ENCODE measurements at places on chromosomes 1 and 21. TPM values are rescaled to one million over a fixed set of nuclear protein-coding genes. Genes with fewer than 3 reads are reported as not detected.
A peak's percentile ranks its signal among the peaks of the same experiment; 100 is the strongest.

GRCh38 chr1:181064011-181064623 is 24.4 kb upstream of the IER5 start:
- no peak for DNase-seq

DNA sequence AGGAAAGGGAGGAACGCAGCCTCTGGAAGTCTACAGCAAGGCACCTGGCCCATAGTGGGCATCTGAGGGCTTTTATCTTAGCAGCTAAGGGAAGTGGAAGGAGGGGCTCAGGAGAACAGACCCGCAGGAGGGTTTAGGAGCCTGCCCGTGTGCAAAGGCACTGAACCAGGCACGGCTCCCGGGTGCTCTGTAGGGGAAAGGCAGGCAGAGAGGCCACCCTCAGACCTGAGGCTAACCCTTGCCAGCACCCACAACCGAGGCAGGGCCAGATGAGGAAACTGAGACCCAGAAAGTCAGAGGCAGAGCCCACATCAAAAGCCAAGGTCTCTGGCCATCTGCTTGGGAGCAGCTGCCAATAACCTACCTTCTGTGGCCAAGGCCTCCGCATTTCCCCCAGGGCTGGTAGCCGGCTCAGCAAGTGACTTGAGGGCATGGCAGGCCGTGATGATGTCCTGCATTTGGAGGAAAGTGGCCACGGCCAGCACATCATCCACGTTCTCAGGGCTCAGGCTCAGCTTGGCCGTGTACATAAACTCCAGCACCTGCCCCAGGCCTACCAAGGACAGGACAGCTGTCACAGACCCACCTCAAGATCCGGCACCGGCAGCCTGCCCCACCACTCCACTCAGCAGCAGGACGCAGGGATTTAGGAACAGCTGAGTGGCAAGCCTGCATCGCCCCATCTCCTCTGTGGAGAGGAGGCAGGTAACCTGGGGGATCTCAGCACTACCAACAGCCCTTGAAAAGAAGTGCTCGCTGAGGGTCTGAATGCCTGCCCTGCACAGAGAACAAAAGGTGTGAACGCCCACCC is 29.1 kb downstream of the ZBTB17 start:
- DNase-seq, result no peak

Gene GBP2
- 0.11 TPM for total RNA-seq

Gene HES3
- not detected for total RNA-seq

Gene UMODL1
- not detected for total RNA-seq

DNA sequence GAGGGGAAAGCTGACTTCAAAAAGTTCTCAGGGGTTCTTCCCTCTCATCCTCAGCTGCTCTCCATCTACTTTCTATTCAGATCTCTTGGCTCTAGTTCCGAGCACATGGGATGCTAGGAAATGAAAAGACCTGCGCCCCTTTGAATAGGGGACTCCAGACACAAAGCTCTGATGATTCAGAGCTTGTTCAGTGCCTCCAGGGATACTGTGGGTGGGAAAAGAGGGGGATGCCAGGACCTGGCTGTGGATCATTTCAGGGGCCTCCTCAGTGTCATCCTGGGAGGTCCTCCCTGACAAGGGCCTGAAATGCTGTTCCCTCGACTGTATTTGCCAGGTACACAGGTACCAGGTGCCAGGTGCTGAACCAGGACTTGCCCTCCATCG is 943 bp upstream of the KIAA0040 start:
- DNase-seq, result no peak

DNA sequence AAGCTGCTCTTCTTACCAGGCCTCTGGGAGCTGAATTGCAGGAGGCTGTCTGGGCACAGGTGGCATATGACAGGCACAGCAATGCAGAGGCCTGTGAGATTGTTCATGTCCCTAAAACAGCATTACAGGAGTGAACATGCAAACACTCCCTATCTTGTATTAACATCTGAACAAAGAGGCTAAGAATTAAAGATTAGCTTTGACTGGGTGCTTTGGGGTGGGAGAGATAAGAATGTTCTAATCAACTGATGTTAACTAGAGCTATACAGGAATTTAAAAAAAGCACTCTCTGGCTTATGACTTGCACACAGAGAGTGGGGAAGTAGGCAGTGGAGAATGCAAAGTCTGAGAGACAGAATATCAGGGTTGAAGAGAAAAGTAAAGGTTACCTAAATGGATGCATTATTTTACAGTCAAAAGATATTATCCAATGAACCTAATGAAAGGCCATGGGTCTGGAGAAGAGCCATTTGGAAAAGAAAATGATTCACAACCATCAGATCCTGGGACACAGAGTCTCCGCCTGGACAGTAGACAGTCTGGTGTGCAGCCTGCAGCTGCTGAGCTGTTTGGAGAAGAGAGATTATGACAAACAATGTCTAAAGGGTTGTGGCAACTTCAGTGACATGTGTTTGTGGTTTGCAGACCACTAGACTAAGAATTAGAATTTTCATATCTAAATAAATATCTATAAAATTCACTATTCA is 20.2 kb downstream of the DPT start:
- DNase-seq, result no peak

Gene MLLT11
- total RNA-seq, result 5.8 TPM

GRCh38 chr1:150973258-150973835 is 1.3 kb downstream of the CERS2 start:
- DNase-seq, result no peak

DNA sequence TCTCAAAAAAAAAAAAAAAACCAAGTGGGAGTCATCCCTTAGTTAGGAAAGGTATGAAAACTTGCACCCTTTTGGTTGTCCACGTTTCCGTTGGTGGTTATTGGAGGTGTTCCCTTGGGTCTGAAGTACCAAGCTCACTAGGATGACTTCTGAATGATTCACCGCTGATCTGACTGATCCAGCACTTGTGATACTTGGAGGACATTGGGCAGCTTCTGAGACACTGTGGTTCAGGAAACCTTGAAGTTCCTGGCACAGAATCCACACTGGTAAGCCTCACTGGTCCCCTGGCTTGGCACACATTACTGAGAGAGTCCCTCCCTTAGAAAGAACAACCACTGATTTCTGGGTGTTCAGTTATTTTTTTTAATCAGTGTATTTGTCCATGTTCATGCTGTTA is 91.9 kb downstream of the RYR2 start:
- DNase-seq, result no peak

- DNase-seq, result no peak
Observed at GRCh38 chr1:208111646-208112190, 132.5 kb downstream of the PLXNA2 start.

DNA sequence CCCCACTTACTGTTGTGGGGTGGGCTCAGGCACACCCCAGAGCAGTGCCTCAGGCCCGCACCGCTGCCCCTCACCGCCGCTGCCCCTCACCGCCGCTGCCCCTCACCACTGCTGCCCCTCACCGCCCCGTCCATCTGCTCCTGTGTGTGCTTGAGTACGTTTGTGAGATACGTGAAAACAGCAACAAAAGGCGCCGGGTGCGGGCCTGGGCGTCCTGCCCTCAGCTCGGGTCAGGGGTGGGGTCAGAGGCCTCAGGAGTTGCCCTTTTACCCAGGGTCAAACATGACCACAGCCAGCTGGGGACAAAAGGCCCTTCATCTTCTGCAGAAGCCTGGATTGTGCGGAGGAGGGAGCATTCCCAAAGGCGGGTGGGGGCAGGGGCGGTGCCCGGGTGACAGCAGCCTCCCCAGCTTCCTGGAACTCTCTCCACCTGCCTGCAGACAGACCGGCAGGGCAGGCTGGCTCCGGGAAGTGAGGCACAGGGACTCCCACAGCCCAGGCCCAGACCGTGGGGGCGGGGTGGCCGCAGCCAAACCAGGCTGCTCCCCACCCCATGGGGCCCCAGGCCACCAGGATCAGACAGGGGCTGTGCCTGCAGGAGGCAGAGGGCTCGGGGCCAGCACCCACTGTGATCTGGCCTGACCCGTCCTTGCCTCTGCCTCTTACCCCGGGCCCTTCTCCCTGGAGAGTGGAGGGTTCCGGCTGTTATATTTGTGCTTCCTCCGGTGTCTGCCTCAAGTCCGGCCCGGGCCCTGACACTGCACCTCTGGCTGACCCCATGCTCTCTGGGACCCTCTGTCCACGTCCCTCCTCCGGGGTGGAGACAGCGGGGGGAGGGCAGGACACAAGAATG is 2.3 kb upstream of the VWA1 start:
- DNase-seq, result no peak

DNA sequence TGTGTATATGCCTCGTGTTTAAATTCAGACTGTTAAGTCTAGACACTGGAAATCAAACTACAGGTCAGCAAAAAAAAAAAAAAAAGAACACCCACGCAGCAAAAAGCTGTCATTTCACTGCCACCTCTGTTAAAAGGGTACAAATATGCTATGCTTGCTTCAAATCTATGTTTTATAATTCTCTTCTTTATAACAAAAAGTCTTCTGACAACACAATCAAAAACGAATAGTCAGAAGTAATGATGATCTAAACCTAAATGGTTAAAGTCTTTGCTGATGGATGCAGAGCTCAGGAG is 438.9 kb downstream of the SMYD3 start:
- no peak for DNase-seq

Gene TRAF3IP3
- total RNA-seq, result not detected

GRCh38 chr21:33794596-33794995 is 121.0 kb downstream of the ATP5PO start:
- no peak for DNase-seq

- peak; percentile 24 for DNase-seq
Observed at GRCh38 chr1:183896466-183897048, 91.6 kb downstream of the RGL1 start.

Gene TMIGD3
- not detected for total RNA-seq

- DNase-seq, result no peak
Observed at GRCh38 chr1:234777856-234778220, 167.9 kb upstream of the IRF2BP2 start.

GRCh38 chr1:172599912-172600311 is 59.0 kb upstream of the FASLG start:
- DNase-seq, result peak; percentile 42

Gene KCNA2
- not detected for total RNA-seq

GRCh38 chr1:51276286-51276685 is 40.2 kb downstream of the RNF11 start:
- DNase-seq, result no peak

Gene PAPPA2
- 0.21 TPM for total RNA-seq

GRCh38 chr1:235105051-235106043 is 23.3 kb downstream of the TOMM20 start:
- no peak for DNase-seq

Gene DVL1
- 113 TPM for total RNA-seq

GRCh38 chr1:200279810-200280411 is 129.9 kb downstream of the ZNF281 start:
- DNase-seq, result peak; percentile 16

DNA sequence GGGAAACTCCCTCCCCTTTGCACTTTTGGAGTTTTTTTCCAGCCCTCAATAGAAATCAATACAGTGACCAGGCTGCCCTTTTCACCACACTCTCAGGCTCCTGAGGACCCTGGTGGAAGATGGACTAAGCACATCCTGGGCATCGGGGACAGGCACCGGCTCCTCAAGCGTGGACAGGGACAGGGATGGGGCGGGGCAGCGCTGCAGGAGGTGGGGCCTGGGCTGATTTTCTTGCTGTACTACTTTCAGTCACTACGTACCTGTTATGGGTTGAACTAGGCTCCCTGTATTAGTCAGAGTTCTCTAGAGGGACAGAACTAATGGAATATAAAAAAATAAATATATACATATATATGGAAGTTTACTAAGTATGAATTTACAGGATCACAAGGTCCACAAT is 2.5 kb downstream of the MX2 start:
- DNase-seq, result no peak

DNA sequence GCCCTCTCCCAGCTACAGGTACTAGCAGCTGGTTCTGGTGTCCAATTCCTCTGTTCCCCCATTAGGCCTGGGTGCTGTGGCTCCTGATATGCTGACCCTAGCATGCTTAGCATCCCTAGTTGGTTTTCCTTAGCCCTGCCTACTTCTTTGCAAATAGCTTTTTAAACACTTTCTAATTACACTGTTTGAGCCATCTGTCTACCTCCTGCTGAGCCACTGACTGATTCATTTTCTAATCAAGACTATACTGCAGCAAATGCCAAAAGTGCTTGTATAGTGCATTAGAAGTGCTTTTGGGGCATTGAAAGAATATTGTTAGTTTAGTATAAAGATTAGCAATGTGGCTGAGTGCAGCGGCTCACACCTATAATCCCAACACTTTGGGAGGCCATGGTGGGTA is 36.3 kb downstream of the ERICH3 start:
- DNase-seq, result no peak

GRCh38 chr1:240235521-240236288 is 144.0 kb downstream of the FMN2 start:
- no peak for DNase-seq

Gene GNAI3
- total RNA-seq, result 12.1 TPM

- DNase-seq, result peak; percentile 86
Observed at GRCh38 chr1:43913051-43913501, 20.5 kb upstream of the ARTN start.

Data from foreskin keratinocyte (primary cell).